ENCODE measurements at places on chromosomes 6 and 20.
A peak's percentile ranks its signal among the peaks of the same experiment; 100 is the strongest.

DNA sequence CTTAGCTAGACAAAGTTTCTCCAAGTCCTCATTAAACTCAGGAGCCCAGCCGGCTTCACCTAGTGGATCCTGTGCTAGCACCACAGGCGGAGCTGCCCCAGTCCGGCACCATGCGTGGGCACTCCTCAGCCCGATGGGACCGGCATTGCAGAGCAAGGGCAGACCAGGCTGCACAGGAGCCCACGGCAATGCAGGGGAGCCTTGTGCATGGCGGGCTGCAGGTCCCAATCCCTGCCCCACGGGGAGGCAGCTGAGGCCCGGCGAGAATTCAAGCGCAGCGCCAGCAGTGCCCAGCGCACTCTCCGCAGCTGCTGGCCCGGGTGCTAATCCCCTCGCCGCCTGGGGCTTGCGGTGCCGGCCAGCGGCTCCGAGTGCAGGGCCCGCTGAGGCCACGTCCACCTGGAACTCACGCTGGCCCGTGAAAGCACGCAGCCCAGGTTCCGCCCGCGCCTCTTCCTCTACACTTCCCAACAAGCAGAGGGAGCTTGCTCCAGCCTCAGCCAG is 292.3 kb upstream of the EYS start:
- DNase-seq, result no peak

DNA sequence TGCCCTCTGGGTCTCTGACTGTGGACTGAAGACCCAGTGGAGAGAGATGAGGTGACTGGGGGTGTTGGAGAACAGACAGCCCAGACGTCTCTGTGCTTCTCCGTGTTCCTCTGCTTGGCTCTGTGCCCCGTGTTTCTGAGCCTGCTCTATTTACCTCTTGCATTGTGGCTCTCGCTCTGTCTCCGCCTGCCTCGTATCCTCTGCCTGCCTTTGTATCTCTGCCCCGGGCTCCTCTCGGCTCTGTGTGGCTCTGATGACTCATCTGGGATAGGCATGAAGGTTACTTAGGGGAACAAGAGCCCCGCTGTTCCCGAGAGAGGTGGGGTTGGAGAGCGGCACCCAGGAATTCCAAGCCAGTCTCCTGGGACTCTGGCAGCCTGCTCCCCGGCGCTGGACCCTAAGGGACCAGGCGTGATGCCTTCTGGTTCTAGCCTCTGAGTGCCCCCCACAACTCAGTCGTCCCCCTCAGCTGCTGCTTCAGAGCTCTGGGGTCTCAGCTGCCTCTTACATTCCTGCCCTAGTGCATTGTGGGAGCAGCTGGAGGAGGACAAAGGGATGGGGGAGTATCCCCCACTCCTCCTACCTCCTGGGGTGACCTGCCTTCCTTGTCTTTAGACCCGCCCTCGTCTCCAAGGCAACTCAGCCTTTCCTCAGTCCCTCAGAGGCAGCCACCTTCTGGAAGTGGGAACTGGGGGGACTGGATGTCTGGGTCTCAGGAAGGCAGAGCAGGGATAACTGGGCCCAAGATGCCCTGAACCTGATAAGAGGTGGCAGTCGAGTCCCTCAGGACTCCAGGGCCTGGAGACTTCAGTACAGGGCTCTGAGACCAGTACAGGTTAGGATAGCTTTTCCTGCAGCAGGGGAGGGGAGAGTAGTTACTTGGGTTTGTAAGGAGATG is 1.9 kb downstream of the DDR1 start:
- DNase-seq, result peak; percentile 93

DNA sequence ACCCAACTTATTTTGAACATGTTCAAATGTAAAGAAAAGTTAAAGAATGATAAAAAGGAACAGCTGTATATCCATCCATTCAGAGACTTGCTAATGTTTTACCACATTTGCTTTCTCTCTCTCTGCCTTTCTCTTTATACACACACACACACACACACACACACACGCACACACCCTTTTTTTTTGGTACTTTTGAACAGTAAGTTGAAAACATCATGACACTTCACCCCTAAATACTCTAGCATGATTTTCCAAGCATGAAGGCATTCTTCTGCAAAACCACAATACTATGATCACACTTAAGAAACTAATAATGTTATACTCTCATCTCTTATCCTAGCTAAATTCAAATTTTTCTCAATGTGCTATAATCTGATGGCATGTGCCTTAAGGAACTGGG is 192.3 kb downstream of the UTRN start:
- peak; percentile 36 for DNase-seq

DNA sequence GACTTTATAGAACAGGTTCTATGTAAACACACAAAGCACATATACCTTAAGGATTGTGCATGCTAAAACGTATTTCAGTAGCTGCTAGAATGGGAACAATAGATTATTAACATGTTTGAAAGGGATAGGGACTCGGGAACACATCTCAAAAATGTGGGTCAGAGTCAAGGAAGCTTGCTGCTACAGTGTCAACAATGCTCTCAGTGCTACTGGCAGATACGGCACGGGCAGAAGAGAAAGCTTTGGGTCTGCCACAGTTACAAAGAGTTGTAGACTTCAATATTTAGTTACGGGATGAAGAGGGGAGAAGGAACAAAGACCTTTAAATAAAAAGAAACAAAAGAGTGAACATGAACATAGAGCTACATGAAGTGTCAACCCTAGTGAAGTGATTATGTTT is 170.5 kb downstream of the BACH2 start:
- no peak for DNase-seq

DNA sequence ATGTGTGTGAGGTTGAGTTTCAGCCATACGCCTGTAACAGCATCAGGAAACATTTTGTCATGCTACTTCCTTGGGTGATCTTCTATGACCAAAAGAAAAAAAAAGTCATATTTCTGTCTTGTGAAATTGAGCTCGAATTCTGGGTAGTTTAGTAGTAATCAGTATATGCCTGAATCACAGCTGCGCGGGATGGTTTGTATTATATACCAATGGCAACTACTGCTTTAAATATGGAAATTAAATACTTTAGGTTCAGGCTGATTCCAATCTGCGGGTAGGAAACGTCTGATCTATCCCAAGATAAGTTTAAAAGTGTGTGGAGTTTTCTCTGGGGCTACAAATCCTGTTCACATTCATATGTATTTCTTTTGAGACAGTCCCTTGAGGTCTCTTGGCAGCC is 115.6 kb upstream of the FERMT1 start:
- no peak for DNase-seq

GRCh38 chr6:145953200-145953599 is 11.0 kb downstream of the SHPRH start:
- no peak for DNase-seq

DNA sequence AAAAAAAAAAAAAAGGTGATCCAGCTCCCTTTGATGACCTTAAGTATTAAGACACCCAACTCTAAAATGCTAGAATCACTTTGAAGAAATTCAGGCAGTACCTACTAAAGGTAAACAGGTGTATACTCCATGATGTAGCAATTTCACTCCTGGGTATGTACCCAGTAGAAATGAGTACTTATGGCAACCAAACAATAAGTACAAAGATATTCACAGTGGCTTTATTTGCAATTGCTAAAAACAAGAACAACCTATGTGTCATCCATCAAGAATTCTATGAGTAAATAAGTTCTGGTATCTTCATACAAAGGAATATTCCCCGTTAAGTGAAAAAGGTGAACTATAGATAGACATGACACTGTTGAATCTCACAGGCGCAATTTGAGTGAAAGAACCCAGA is 29.4 kb downstream of the MDGA1 start:
- DNase-seq, result peak; percentile 28

DNA sequence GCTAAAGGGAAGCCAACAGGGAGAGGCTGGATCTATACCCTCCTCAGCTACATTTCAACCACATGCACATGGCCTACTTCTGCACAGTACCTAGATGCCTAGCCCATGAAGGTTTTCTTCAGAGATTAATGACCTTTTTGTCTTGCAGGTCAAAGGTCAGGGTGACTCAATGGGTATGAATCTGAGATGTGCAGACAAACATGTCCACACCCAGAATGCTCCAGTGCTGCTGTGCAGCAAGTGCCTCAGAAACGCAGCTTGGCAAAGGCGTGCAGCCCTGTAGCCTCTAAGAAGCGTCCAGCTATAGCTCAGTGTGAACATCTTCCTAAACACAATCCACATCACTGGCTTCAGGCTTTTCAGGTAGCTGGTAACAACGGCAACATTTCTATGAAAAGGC is 24.4 kb downstream of the MAP1LC3A start:
- DNase-seq, result peak; percentile 33

DNA sequence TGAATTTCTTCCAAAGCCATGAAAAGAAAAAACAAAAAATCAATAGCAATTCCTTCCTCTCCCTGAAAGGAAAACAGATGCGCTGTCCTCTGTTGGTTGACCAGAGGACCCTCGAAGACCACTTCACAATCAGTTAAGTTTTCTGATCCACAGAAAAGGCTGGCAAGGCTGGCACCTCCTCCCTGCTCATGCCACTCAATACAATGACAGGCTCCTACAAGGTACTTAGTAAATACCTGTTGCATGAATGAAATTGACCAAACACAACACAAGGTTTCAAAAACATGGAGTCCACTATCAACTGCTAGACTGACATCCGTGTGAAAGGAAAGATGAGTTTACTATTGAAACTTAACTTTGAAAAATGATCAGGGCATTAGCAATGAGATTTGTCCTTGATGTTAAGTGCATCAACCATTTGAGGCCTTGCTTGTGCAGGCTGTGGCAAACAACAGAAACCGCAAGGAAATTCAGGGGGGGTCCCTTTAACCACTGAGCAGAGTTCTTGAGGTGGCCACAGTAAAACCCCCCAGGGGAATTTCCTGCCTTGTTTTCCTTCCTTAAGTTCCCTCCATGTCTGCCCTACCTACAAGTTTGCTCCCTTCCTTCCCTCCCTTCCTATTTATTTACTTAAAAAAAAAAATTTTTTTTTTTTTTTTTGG is 27.9 kb upstream of the RTF2 start:
- DNase-seq, result no peak

- DNase-seq, result no peak
These were observed 9.8 kb downstream of the RIMS4 start for GRCh38 chr20:44800391-44801046.

GRCh38 chr6:167558246-167559177 is 233.6 kb downstream of the TTLL2 start:
- no peak for DNase-seq

DNA sequence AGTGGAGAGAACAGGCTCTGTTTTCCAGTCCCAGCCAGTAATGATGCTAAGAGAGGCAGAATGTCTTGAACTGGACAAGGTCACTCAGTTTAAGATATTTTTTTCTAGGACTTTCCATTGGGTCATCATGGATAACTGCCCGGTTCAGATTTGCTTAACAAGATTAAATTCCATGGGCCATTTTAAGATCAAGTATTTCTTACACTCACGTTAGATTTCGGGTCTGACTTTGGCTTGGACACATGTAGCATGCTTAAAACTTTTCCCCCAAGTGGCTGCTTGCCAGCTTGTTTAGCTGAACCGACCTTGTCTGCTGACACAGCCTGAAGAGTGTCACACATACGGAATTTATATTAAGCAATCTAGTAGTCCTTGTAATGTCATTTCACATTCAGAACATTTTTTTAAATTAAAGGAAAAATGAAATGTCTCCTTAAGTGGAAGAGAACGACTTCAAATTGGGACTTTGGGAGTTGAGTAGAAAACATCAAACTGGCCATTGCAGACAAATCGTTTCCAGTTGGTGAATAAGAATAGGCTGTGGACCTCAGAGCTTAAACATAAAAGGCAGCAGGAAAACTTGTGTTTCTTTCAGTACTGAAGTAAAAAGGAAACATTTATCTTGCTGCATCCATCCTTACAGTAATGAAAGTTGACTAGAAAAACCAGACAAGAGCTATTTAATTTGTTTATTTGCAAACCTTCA is 29.0 kb downstream of the ARMC2 start:
- DNase-seq, result peak; percentile 80

DNA sequence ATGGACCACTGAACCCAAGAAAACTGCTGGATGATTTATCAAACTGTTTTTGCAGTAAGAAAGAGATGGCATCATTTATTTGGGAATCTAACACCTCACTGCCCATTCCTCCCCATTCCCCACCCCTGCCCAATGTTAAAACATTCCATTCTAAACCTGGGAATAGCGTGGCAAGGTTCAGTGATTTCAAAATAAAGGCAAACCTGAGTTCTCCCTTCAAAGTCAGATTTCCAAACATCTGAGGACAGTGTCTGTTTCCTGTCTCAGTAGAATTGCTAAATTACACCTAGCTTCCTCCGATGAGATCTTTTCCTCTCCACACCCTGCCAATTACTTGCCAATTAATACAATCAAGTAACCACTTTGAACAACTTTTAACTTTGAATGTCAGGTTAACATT is 127.4 kb upstream of the ARMC2 start:
- DNase-seq, result no peak

GRCh38 chr6:170080169-170080827 is 210.6 kb downstream of the DLL1 start:
- DNase-seq, result no peak

GRCh38 chr6:42341771-42342553 is 109.8 kb downstream of the TRERF1 start:
- no peak for DNase-seq

GRCh38 chr6:118606858-118607257 is 44.5 kb downstream of the CEP85L start:
- DNase-seq, result no peak

GRCh38 chr6:3510617-3511016 is 53.8 kb upstream of the SLC22A23 start:
- DNase-seq, result no peak

GRCh38 chr6:24951811-24952299 is 16.1 kb upstream of the RIPOR2 start:
- no peak for DNase-seq

- no peak for DNase-seq
These were observed 11.1 kb upstream of the CD164 start for GRCh38 chr6:109393157-109393885.

DNA sequence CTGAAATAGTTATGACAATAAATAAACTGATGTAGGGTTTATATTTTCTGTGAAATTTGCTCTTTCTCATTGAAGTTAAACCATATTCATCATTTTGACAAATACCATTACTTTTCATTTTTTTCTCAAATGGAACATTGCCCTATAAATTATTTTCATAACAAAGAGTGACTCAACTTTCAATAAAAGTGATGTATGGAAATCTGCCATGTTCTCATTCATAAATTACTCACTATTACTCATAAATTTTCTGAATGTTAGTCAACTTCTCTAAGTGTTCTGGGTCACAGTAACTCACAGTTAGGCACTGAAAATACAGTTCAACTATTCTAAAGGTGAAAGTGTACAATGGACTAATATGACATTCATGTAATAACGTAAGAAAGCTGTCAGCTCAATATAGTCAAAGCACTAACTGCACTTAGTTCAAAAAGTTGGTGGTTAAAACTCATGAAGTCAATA is 19.0 kb upstream of the STX11 start:
- DNase-seq, result peak; percentile 83

- peak; percentile 93 for DNase-seq
These were observed 70.2 kb downstream of the LYRM4 start for GRCh38 chr6:5190507-5190906.

Measured in GM23248 (cell line).